ENCODE measurements at places on chromosomes 3 and 15.

DNA sequence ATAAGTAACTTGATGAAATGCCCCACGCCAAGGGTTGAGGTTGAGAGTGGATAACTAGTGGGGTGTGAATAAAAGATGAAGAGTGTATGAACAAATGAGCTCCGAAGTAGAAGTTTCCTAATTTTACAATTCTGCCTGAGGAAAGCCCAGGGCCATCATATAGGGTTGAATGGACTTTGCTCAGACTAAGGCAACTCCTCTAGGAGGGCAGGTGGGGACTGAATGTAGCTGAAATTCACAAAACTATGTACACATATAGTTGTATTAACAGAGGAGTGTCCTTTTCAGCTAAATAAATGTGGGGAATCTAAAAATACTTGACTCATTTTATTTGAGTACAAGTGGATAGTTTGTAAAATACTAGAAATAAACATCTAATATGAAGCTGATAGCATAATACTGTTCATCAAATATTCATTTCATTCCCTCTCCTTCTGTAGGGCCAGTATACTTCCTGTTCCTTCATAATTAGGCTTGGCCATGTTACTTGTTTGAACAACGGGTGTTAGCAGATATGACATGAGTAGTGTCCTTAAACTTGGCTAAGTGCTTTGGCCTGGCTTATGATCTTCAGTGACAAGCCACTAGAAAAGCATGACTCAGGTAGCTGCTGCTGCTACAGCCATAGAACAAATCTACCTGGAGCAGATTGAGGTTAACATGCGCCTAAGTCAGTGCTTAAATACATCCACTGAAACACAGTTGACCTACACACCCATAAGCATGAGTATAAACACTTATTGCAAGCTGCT is 26.5 kb downstream of the PLSCR1 start:
- no peak for DNase-seq

GRCh38 chr3:126780666-126781065 is 76.6 kb downstream of the CHCHD6 start:
- DNase-seq = no peak

DNA sequence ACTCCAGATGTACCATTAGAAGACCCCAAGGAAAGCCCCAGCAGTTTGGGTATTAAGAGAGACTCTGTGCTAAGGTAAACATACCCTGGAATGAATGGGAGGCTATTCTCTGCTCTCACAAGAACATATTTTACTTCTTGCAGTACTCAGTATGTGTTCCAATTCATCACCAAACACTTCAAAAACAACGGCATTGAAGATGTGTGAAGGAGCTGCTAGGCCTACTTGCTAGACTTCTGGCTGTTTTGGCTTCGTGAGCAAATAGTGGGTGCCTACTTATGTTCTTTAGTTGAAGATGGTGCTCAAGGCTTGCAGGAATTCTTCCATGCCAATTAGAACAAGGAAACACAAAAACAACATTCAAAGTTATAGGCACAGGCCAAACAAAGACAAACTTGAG is 514.5 kb downstream of the ROBO1 start:
- DNase-seq = no peak

- no peak for DNase-seq
These were observed 26.2 kb downstream of the ZBED2 start for GRCh38 chr3:111568911-111569310.

DNA sequence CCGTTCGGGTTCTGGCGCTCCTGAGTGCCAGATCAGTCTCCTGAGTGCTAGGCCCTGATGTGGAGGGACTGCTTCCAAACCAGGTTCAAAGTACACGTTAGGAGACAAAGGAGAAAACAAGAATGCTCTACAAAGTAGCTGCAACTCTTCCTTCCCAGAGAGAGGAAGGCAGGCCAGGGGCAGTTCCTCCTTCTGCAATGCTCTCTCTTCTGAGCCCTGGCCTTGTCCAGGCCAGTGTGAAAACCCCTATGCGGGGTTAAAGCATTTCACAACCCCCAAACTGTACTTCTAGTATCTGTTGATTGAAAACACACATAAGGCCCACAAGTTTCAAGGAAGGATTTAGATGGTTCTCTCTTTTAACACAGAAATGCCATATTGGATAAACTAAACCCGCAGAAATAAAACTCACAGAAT is 9.7 kb upstream of the CALML4 start:
- DNase-seq = no peak

DNA sequence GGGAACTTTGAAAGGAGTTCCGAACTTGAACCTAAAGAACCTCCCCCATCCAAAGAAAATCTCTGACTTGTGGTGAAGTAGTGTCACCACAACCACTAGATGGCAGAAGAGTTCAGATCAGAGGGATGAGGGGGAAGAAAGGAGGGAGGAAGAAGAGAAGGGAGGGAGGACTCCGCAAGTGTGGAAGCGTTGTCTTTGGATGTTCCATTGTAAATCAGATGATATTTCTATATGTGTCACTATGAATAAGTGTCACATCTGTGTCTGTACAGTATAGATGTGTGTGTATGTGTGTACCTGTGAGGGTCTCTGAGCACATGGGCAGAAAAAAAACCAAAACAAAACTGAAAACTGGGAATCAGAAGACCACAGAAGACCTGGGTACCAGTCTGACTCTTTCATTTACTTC is 16.9 kb downstream of the SLC24A1 start:
- peak; percentile 43 for DNase-seq

- no peak for DNase-seq
These were observed 82.7 kb downstream of the GPR156 start for GRCh38 chr3:120202363-120202762.

DNA sequence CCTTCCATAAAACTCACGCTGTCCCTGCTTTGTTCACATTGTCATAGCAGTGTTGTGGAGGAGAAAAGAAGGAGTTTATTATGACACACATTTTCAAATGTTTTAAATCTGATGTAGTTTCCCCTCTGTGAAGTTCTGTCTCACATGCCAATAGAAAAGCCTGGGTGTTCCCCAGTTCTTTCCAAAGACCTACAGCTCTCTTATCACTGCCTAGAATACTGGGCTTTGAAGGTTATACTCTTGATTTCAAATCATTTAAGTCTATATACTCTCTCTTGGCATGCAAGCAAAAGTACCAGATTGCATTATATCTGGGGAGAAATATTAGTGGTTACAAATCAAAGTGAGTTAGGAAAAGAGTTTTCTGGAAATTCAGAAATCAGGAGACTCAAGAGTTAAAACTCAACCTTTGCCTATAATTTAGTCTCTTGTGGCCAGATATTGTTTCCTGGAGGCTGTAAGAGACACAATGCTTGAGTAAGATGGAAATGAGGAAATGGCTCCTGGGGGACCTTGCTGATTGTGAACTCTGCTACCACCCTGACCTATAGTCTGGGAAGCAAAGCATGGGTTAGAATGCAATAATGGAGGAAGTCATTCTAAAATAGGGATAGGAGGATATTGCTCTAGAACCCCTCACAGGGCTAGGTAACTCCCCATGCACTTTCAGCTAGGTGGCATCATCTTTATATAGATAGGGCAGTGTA is 182.8 kb downstream of the KCNAB1 start:
- no peak for DNase-seq

- no peak for DNase-seq
These were observed 767.2 kb upstream of the LMCD1 start for GRCh38 chr3:7734456-7734855.

- DNase-seq = no peak
These were observed 51.6 kb downstream of the FILIP1L start for GRCh38 chr3:100062665-100063064.

- DNase-seq = no peak
These were observed 21.8 kb upstream of the KLHL24 start for GRCh38 chr3:183613366-183614285.

DNA sequence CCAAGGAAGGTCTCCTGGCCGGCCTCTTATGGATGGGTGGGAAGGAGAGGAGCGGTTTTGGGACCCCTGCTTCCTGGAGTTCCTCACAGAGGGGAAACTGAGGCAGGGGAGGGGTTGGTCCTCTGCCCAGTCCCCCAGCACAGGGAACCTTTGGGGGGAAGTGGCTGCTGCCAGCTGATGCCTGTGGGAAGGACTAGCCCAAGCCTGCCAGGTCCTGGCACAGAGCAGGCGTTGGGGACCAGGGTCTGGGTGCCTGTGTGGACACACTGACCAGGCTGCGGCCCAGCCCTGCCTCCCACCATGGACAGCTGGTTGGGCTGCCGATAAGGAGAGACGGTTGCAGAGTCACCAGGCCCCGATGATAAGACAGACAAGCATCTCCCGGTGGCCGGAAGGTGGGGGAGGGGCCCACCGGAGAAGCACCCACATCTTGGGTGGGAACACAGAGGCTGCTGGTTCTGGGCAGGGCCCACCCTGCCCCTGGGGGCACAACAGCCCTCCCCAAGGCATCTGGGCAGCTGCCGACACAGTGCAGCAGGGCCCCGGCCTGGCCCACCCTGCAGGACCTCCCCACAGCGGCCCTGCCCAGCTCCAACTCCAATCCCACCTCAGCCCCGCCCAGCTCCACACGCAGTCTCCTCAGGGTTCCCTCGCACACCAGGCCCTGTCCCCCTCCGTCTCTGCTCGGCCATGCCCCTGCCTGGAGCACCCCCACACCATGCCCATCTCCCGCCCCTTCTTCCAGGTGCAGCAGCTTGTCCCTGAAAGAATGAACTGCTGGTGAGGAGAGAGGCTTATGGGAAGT is 50.7 kb downstream of the DNAJB8 start:
- DNase-seq = no peak

GRCh38 chr3:177776661-177777101 is 579.4 kb upstream of the TBL1XR1 start:
- peak; percentile 83 for DNase-seq

- no peak for DNase-seq
These were observed 27.9 kb downstream of the SIDT1 start for GRCh38 chr3:113560271-113560670.

DNA sequence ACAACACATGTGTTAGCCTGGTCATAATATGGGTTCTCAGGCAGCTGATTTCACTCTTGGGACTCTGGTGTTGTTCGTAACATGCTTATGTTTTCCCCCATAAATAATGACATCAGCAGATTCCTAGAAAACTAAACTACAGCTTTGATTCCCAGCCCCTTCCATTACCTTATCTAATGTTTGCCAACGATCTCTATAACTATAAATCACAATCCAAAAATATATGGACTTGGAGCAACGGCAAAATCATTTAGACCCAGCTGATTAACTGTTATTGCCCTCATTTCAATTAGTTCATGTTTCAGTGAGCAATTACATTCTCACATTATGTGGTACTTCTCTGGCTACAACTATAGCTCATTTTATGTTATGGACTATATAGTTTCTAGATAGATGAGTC is 531.3 kb downstream of the MAGI1 start:
- no peak for DNase-seq

GRCh38 chr3:154517404-154517803 is 87.4 kb upstream of the GPR149 start:
- no peak for DNase-seq

DNA sequence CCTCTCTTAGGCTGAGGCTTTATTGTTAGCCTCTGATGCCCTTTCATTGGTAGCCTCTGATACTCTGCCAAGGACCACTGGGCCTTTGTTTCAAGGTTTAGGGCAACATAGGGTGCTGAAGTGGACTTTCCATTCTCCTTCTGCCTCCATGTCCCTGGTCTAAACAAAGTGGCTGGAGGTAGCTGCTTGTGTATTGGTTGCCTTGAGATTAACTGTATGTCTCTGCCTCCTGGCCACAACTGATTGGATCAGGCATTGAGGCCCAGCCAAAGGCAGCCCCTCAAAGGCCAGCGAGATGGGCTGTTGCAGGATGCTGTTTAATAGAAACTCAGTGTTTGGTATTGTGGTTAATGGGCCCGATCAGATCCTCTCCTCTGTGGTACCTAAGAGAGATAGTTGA is 77.9 kb upstream of the PRR23C start:
- no peak for DNase-seq

DNA sequence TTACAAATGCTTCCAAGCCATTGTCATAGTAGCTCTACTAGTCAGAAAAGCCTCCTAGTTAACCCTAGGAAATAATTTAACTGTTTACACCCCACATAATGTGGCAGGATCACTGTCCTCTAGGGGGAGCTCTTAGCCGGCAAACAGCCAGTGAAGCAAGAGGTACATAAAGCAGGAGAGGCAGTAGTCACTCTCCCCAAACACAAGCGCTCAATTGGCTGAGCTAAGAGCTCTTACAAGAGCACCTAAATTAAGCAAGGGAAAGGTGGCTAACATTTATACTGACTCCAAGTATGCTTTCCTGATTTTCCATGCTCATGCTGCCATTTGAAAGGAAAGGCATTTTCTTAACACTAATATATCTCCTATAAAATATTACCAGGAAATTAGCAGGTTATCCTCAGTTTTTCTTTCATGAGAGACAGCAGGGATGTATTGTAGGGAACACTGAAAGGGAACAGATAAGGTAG is 37.6 kb downstream of the NCEH1 start:
- DNase-seq = no peak

DNA sequence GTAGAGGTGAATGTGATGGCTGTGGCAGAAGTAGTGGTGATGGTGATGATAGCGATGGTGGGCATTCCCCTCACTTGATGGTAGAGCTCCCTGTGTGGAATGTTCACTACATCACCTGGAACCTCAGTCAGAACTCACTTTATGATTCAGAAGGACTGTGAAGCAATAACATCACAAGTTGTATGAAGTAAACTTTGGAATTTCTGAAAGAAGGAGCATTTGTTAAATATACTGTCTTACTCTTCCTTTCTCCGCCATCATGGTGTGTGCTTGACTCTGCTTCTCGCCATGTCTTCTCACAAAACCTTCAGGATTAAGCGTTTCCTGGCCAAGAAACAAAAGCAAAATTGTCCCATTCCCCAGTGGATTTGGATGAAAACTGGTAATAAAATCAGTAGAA is at the start of gene PP2D1:
PP2D1 (minus strand) TSS at position 101 of the 400 bp plus-strand sequence. CDS start 192 bp downstream, outside the sequence.
- DNase-seq = no peak

DNA sequence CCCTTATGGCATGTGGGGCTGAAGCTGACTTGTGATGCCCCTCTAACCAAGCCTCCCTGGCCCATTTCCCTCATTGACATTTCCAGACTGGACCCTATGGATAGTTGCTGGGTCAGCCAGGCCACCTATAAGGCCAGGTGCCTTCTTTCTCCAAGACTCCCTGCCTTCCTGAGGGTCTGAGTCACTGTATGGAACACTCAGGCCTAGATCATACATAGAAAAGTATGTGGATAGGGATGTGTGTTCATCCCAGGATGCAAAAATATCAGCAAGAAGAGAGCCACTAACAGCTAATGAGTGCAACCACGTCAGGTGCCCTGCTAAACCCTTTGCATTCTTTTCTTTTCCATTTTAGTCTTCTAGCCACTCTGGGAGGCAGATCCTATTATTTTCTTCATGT is 168.4 kb upstream of the WNT5A start:
- no peak for DNase-seq

DNA sequence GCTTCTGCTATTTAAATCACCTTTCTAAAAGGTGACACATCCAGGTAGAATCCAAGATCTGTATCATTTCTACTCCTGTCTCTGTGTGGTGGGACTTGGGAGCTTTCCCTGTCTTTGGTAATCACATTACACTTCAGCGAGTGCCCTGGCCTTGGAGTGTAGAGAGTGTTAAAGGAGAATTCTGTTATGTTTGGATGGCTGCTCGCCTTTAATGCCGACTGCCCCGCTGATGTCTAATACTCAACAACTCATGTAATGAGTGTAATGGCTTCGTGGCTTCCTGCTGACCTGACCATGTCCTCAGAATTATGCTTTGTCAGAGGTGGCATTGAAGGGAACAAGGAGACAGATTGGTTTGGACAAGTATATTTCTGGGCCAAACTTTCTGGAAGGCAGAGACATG is 66.3 kb upstream of the LRTM1 start:
- no peak for DNase-seq

Data from skeletal muscle cell (primary cell).